ENCODE measurements at places on chromosomes 16 and 17.

DNA sequence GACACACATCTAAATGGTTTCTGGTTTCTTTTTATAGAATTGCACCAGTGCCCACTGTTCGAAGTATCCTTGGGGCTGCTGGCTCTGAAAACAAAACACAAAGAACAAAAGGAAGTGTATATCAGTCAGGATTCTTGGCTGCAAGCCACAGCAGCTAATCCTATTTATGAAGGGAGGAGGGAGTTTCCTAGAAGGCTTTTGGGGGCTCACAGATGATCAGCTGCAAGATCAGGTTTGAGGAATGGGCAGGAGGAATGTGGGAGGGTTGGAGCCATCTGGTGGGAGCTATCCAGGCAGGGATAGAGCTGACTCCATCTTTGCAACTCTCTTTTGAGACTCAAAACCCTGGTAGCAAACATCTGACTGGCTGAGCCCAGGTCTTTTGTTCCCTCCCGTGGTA, 118.3 kb upstream of the EEF2KMT start:
- no peak for DNase-seq

DNA sequence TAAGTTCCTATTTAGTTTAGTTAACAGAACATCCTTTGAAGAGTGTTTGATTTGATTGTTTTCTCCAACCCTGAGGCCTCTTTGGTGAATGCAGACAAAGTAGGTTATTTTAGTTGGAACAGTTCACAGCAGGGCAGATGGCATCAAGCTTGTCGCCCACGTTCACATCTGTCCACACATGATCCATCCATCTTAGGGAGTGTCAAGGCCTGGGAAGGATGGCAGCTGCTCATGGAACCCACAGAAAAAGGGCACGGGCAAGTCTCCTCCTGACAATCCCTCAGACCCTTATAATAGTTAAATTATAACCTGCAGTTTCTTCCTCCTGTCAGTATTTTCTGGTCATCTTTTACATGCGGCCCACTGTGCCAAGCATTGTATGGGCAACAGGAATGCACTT, 60.2 kb downstream of the KNOP1 start:
- DNase-seq: no peak

GRCh38 chr16:66569131-66569530, 2.9 kb downstream of the CMTM1 start:
- no peak for DNase-seq

DNA sequence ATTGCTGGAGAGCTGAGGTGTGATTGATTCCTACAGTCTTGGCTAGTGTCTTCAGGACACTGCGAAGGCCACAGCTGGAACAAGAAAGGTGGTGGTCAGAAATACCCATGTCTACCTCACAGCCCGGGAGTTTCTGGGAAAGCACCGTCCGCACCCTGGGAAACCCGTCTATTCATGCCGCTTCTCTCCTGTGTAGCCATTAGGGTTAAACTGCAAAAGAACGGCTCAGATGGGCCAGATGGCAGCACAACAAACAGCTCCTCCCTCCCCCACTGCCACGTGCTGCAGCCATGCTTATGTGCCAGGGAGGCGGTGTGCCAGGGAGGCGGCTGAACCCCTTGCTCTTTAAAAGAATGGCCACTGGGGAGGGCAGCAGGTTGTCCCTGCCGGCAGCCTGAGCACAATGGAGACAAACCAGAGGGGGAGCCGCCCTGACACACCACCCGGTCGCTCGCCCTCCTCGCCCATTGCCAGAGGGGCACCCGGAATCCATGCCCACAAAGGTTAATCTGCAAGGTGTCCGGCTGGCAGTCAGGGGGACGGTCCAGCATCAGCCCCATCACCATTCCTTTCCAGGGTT, 65.2 kb downstream of the CYTH1 start:
- DNase-seq: no peak

GRCh38 chr17:2335726-2336214, 487 bp downstream of the TSR1 start:
- no peak for DNase-seq

DNA sequence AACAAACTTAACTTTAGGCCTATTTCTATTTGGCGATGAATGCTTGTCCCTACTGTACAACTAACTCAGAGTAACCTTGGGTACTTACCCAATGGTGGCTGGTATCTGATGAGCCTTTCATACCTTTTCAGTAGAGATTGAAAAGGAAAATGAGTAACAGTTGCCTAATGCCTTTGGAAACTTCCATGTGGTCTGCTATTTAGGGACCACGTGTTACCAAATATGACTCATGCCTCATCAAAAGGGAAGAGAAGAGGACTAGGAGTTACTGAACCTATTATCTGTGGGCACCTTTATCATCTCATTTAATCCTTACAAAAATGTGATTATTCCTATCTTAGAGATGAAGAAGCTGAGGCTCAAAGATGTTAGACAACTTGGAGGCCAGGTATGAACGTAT, 8.1 kb downstream of the MYOCD start:
- DNase-seq: no peak

- DNase-seq: no peak
Observed at GRCh38 chr17:67993998-67994361, 2.3 kb downstream of the C17orf58 start.

GRCh38 chr17:28497931-28498330, 8.2 kb upstream of the FOXN1 start:
- DNase-seq: no peak

DNA sequence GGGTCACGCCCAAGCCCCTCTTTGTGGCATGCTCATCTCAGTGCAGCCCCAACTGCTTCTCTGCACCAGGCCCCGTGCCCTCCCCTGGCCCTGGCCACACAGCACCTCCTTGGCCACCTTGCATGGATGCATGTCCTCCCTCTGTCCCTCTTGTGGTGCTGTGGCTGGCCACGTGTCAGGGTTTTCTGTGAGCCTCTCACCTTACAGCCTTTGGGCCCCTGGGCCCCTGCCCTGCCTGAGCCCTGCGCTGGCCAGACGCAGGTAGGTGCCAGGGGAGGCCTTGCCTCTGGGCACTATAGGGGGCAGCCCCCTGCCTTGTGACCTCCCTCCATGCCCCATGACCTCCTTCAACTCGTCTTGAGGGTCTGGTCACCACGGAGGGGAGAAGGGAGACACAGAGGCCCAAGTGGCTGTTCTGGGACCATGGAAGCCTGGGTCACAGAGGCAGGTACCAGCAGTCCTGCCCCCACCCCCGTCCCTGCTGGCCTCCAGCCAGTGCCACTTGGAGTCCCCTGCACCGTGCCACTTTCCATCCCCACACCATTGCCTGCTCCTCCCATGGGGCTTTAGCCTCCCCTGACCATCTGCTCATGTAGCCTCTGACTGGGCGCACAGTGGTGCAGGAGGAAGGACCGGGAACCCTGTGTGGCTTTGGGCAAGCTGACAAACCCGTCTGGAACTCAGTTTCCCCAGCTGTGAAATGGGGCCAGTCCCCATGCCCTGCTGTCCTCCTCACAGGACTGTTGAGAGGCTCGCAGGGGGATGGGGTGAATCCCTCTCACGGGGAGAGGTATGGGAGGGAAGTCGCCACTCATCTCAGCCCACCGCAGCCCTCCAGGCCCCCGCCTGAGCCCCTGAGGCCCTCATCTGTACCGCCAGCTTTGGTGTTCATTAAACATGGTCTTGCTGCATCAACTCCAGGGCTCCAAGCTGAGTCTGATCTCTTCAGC, 11.5 kb upstream of the ATP6V0C start:
- DNase-seq: no peak

DNA sequence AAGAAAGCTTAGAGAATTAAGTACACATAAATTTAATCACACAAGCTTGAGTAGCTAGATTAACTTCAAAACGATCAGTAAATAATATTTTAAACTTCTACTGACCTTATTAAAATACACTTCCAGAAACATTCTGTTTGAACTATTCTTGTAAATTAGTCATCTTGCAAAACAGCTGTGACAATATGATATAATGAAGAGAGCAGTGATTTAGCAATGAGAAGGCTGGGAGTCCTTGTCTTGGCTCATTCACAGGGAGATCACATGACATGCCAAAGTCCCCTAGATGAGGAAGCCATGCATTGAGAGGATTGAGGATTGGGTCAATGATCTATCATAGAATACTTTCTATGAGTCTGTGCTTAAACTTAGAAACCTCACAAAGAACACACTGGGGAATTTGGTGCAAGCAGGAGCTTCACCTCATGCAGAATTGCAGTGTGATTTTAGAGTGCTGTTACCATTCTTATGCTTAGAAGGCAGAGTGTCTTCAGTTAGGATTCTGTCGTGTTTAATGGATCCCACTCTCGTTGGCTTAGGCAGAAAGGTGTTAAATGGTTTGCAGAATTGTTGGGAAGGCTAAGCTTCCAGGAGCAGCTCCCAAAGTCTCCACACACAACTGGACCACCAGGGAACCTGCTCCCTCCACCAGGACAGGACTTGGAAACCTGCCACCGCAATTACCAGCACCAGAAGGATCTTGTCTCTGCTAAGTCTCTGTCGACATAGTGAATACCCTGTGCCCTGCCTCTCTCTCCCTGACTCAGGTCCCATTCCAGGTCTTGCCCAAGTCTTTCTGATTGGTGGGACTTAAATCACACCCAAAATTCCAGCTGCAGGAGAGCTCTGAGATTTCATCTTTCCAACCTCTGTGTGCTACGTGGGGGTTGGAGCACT, 87.1 kb downstream of the USP22 start:
- no peak for DNase-seq

GRCh38 chr17:39970157-39970692, 7.4 kb downstream of the GSDMA start:
- no peak for DNase-seq

- DNase-seq: no peak
Observed at GRCh38 chr16:28478506-28479180, 6.5 kb upstream of the NPIPB7 start.

- no peak for DNase-seq
Observed at GRCh38 chr16:56525236-56525635, 5.4 kb upstream of the BBS2 start.

GRCh38 chr17:38464251-38464722, 36.0 kb downstream of the ARHGAP23 start:
- no peak for DNase-seq

DNA sequence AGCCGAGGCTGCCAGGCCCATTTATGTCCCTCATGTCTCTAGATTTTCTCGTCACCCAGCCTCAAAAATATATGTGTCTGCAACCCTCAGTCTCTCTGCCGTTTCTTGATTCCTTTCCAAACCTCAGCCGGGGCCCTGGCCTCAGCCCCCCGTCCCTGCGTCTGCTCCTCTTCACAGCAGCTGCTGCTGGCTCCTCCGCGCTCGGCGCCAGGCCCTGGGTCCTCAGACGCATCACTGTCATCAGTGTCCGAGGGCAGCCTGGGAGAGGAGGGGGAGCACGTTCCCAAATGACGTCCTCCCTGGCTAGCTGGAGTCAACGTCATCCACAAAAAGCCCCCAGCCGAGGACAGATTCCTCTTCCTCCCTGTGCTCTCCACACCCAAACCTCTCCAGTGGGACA, 2.3 kb downstream of the TSR3 start:
- no peak for DNase-seq

DNA sequence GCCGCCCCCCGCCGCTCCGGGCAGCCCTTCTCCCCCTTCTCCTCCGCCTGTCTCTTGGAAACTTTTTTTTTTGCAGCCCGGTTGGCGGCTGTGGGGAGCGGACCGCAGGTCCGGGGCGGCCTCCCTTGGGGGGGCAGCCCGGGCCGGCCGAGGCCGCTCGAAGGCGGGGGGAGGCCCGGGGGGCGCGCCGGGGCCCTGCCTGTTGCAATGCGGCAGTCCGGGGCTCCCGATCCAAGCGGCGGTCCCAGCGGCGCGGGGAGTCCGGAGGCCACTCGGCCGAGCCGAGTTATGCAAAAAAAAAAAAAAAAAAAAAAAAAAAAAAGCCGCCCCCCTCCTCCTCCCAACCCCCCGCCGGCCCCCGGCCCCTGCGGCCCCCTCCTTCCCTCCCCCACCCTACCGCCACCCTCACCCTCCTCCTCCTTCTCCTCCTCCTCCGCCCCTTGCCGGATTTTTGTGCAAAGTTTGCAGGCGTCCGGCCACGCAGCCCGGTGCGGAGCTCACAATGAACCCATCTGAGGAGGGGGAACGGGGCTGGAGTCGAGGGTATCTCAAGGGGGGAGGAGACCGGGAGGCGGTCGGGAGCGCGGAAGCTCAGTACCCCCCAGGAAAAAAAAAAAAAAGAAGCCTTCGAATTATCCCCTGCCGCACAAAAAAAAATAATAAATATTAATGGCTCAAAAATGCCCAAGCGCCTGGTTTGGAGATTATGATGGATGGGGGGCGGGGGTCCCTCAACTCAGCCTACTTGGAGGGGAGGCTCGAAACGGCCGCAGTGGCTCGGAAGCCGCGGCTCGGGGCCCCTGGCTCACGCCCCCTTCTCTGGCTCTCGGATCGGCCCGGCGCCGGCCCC, at the start of gene ZNF423:
Gene ZNF423 (minus strand): TSS at position 291 of the 850 bp plus-strand sequence. CDS start 338 bp downstream, outside the sequence.
- DNase-seq: peak; percentile 15

DNA sequence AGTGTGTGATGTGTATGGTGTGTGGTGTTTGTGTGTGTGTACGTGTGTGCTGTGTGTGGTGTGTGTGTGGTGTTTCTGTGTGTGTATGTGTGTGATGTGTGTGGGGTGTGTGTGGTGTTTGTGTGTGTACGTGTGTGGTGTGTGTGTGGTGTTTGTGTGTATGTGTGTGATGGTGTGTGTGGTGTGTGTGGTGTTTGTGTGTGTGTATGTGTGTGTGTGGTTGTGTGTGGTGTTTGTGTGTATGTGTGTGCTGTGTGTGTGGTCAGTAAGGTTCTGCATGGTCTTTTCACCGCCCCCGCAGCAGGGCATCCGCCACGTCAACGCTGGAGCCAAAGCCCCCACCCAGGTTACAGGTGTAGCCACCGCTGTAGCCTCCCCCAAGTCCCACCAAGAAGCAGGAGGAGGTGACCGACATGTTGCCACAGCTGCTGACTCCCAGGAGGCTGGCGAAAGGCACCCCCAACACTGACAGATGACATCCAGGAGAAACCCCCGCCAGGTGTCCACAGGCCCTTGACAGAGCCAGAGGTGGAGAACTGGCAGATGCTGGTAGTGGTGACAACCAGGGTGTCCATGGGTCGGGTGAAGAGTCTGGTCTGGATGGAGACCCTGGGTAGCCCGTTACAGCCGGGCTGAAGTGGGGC, 9.3 kb upstream of the KRT17 start:
- DNase-seq: no peak

GRCh38 chr16:79661578-79661977, 61.0 kb upstream of the MAF start:
- DNase-seq: no peak

- no peak for DNase-seq
Observed at GRCh38 chr17:40832840-40833239, 10.4 kb upstream of the KRT10 start.

- no peak for DNase-seq
Observed at GRCh38 chr16:27547134-27547533, 2.6 kb downstream of the GTF3C1 start.

DNA sequence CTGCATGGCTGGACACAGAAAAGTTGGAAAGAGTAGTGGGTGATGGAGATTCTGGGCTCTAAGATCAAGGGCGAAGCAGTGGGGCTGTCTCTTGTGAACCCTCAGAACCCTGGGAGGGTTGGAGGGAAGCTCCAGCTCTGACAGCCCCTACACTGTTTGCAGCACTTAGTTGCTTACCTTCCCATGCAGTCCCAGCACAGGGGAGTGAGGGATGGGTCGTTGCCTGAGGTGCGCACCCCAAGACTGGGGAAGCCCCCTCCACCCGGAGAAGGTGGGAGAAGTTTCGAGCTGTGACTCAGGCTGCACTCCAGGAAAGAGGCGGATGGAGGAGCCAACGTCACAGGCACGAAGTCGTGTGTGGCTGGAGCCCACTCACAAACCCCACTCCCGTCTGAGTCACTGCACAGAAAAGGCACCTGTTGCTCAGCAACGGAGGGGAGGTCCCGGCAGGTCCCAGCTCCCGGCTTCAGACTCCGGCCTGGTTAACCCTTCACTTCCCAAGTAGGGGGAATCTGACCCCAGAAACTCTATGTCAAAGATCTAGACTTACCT, 60.1 kb downstream of the AIPL1 start:
- peak; percentile 81 for DNase-seq

- DNase-seq: no peak
Observed at GRCh38 chr17:60493847-60494321, 32.2 kb downstream of the APPBP2 start.

- DNase-seq: no peak
Observed at GRCh38 chr16:19677402-19677801, 40.6 kb downstream of the KNOP1 start.

Data from activated T-cell treated with anti-CD3 and anti-CD28 coated beads, Interleukin-2, amount 50 U/mL, for 72 hours (primary cell).